ENCODE measurements at places on chromosomes 3 and 15.

DNA sequence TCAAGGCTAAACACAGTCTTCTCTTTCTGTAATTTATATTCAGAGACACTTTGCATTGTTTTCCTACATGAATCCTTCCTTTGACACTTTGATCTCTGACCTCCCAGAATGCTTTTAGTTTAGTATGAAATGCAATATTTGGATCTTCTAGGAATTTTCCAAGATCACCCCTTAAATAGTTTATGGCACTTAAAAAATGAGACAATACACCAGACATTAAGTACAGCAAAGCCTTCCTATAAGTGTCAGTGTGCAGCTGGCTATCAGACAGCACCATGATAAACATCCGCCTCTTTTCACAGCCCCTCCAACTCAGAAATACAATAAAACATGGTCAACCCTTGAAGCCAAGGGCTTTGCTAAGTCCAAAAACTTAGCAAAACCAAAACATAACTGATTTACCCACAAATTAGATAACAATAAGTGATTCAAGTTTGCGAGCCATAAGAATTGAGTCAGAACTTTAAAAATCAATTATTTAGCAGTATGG lies 304.4 kb upstream of the LRRFIP2 start:
- no peak for DNase-seq

DNA sequence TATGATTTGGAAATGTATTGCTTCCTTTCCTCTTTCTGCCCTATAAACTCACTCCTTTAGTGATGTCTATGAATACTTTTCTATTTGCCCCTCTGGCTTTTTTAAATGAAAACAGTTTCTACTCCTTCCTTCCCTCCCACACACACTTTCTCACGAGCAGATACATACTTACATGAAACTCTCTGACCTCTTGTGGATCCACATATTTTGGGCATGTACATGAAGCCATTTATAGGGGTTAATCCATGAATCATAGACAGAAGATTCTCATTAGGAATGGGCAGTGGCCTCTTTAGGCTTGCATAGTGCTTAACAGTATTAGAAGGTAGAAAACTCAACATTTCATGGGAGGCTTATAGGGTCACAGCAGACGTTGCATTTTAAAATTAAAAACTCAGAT lies 24.8 kb downstream of the ANAPC13 start:
- DNase-seq = no peak

- DNase-seq = no peak
Observed at GRCh38 chr3:28218071-28218916, 23.1 kb upstream of the CMC1 start.

DNA sequence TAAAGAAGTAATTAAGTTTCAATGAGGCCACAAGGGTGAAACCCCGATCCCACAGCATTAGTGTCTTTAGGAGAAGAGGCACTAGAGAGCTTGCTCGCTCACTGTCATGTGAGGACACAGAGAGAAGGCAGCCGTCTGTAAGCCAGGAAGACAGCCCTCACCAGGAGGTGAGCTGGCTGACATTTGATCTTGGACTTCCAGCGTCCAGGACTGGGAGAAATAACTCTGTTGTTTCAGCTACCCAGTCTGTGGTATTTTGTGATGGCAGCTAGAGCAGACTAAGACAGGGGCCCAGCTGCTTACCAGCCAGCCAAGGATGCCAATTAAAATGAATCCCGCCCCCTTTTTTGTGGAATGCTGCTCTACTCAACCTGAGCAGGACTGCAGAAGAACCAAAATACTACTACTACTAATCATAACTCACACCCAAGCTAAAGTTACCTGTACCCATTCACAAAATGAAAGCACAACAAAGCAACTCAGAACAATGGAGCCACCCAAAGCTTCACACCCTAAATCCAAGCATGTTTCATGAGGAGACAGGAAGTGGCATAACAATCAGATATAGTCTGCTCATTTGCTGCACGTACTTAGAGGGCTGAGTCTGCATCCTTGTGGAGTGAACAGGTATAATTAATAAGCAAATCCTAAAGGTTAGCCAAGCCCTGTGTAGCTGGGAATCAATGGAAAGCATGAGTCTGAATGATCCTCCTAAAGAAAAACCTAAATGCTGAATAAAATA lies 35.6 kb upstream of the RHCG start:
- DNase-seq = no peak
